Mesothelial cell of epicardium (in vitro differentiated cells): ENCODE measurements at places on chromosomes 7 and 10.

DNA sequence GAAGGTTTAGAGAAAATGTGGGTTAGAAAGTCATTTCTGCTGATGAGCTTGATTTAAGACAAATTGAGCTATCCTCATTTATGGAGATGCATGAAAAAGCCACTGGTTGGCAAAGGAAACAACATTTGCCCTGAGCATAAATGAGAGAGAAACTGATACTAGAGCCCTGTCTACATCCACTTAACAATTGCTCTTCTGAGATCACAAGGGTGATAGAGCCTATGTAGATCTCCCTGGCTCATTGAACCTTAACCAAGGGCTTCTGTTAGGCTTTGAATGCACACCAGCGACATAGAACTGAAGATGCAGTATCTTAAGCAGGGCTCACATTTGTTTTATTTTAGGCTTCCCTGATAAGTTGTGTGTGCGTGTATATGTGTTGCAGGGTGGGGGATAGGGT, 35.0 kb downstream of the GPR141 start:
- H3K4me3 ChIP-seq: no peak overlapping the region

DNA sequence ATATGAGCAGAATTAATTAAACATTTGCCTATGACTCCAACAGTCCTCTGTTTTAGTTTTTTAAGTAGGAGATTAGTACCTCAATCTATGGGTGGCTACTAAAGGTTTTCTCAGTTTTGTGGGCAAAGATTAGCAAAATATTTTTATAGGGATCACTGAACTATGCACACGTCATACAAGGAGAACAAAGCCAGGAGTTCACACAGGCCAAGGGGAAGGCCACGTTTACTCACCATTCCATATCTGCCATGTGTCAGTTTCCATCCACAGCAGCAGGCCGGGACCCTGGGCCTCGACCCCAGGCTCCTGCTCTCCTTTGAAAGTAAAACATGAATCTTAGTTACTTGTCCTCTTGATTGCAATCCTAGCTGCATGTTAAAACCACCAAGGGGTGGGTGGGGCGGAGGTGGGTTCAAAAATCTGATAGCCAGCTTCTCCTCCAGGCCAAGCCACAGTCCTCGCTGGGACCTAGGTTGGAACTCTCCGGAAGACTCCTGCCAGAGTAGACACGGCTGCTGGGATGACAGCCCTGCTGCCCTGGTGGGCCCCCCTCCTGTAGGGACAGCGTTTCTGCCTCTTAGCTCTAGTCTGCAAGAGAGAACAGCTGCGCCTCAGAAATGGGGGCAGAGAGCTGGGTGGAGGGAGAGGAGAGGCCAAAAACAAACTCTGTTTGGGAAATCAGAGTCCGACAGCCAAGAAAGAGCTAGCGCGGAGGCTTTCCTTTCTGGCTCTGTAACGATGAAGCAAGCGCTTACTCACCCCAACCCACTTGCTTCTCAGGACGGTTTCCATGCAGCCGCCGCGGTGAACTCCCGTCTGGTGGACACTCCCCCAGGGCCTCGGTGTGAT, 35.6 kb downstream of the PITRM1 start:
- no peak for DNase-seq
- peaks cover 68% of the 10 kb centered on the region for H3K36me3 ChIP-seq
- peaks cover 9% of the 10 kb centered on the region for H3K4me1 ChIP-seq
- H3K4me3 ChIP-seq: no peak overlapping the region

DNA sequence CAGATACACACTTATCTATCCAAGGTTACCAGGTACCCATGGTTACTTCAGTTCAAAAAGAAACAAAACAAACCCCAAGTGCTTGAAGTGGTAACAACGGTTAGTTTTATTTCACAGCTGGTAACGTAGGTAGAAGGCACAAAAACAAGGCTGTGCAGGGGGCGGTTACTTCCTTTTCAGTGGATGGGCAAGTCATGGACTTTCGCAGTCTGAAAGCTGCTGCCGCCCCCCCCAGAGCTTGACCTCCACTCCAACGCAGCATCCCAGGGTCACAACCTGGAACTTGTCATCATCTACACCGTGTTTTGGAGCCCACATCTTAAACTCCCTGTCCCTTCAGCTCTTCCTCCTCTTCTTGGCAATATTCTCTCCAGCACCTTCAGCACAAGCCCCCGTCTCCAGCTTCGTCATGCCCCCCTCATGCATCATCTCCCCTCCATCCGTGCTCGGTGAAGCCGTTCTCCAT, 181.2 kb upstream of the ITGB1 start:
- H3K27me3 ChIP-seq: no peaks in the 10 kb centered on the region
- no peak for DNase-seq
- no peak overlapping the region for H3K27ac ChIP-seq
- H3K36me3 ChIP-seq: no peaks in the 10 kb centered on the region
- H3K4me1 ChIP-seq: no peaks in the 10 kb centered on the region
- no peak overlapping the region for H3K4me3 ChIP-seq

DNA sequence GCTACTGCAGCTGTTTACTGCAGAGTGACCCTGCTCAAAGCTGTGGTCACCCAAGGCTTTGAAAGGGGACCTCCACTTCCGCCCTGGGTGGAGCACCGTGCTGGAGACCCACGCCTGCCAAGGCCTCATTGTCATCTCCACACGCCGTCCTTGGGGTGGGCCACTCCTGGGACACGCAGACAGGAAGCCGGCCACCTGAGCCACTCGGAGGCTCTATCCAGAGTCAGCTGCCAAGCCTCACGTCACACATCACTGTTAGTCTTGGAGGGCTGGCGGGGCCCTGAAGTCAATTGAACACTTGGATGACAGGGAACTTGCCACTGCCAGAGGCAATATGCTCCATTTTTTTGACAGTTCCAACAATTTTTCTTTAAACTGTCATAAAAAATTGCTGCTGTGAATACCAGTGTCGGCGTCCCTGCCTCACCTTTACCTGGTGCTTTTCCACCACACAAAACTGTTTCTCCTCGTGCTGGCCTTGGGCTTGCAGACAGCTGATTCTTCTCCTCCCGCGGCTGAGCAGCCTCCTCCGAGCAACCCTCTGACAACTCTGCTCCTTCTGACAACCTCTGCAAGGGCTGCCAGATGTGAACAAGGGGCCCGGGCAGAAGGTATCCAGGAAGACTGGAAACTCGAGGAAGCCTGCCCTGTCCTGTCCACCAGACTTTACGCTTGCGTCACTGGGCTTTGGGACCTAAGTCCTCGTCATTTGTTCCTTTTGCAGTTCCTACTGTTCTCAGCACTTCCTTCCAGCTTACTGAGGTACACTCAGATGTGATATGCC, 81.9 kb downstream of the EGFR start:
- H3K36me3 ChIP-seq: no peaks in the 10 kb centered on the region
- peaks cover 52% of the 10 kb centered on the region for H3K4me1 ChIP-seq
- H3K27me3 ChIP-seq: no peaks in the 10 kb centered on the region
- peak overlapping the region; percentile 72 for H3K27ac ChIP-seq
- H3K4me3 ChIP-seq: no peak overlapping the region

- H3K4me1 ChIP-seq: peaks cover 3% of the 10 kb centered on the region
- no peak for DNase-seq
- H3K4me3 ChIP-seq: no peak overlapping the region
- H3K36me3 ChIP-seq: no peaks in the 10 kb centered on the region
- H3K27me3 ChIP-seq: no peaks in the 10 kb centered on the region
These were observed 57.0 kb upstream of the DNAJB6 start for GRCh38 chr7:157279741-157280215.

- DNase-seq: no peak
- no peaks in the 10 kb centered on the region for H3K4me1 ChIP-seq
- peaks cover 7% of the 10 kb centered on the region for H3K27me3 ChIP-seq
- no peaks in the 10 kb centered on the region for H3K36me3 ChIP-seq
- H3K27ac ChIP-seq: no peak overlapping the region
These were observed 430.3 kb downstream of the SORCS1 start for GRCh38 chr10:106734220-106734619.

- no peak overlapping the region for H3K27ac ChIP-seq
- no peak for DNase-seq
- no peaks in the 10 kb centered on the region for H3K27me3 ChIP-seq
- no peak overlapping the region for H3K4me3 ChIP-seq
- peaks cover 83% of the 10 kb centered on the region for H3K36me3 ChIP-seq
- no peaks in the 10 kb centered on the region for H3K4me1 ChIP-seq
These were observed 9.0 kb upstream of the TAS2R3 start for GRCh38 chr7:141754939-141755338.

DNA sequence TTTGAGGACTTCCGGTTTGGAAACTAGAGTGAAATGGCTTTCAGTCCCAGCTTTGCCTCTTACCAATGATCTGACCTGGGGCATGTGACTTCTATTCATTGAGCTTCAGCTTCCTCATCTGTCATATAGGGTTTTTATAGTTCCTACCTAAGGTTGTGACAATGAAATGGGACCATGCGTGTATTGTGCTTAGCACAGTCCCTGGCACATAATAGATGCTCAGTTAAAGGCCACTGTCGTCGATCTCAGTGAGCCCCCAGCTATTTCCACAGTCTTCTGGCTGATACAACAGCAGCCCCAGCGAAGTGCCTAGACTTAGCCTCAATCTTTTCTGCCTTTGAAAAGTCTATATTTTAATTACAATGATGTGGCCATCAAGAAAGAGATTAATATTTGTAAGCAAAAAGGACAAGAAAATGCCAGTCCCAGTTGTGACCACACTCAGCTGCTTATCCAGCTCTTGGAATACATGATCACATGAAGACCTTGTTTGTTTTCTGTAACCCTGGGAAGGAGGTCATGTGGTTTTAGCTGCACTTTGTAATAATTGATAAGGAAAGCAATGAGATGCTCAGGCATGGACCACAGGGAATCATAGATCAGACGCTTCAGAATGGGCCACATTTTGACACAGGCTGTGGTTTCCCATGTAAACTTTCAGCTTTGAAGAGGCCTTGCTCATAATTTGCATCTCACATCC, 44.6 kb downstream of the VWA2 start:
- H3K4me1 ChIP-seq: peaks cover 9% of the 10 kb centered on the region
- DNase-seq: no peak

- peaks cover 9% of the 10 kb centered on the region for H3K4me1 ChIP-seq
- no peak overlapping the region for H3K4me3 ChIP-seq
- H3K36me3 ChIP-seq: no peaks in the 10 kb centered on the region
- no peak for DNase-seq
These were observed 627.9 kb downstream of the SDK1 start for GRCh38 chr7:3928727-3929515.

- H3K27ac ChIP-seq: no peak overlapping the region
- DNase-seq: no peak
- H3K4me3 ChIP-seq: no peak overlapping the region
- H3K4me1 ChIP-seq: peaks cover 15% of the 10 kb centered on the region
- H3K36me3 ChIP-seq: peaks cover 2% of the 10 kb centered on the region
These were observed 69.9 kb upstream of the PTPRZ1 start for GRCh38 chr7:121803039-121803438.

DNA sequence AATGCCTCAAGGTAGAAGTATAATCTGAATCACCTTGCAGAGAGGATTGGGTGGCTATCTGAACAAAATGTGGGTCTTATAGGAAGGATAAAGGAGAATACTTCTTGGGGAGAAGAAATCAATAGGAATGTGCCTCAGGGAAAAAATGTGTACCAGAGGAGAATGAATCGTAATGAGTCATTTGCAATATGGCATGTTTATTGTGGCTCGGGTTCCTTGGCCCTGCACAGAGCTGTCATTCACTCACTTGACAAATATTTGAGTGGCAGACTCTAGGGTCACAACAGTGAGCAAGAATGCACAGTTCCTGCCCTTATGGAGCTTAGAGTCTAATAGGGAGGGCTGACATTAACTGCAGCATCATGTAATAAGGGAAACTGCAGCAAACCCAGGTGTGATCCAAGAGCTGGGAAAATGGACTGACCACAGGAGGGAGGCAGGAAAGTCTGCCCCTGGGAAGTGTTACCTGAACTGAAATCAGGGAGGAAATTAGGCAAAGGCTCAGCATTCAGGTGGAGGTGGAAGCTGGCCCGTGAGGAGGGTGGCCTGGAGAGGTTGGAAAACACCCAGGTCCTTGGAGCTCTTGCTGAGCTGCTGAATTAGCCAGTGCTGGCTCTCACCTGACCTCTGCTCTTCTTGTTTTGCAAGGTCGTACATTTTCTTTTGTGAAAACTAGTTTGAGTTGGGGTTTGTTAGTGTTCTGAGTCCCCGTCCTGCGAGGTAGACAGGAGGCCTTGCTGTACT, 203.9 kb downstream of the FRMD4A start:
- no peak overlapping the region for H3K27ac ChIP-seq
- H3K27me3 ChIP-seq: peaks cover 2% of the 10 kb centered on the region
- H3K4me1 ChIP-seq: no peaks in the 10 kb centered on the region
- no peak for DNase-seq
- H3K36me3 ChIP-seq: no peaks in the 10 kb centered on the region

GRCh38 chr10:94213001-94213530, 149.7 kb downstream of the NOC3L start:
- H3K27me3 ChIP-seq: peaks cover 6% of the 10 kb centered on the region
- H3K27ac ChIP-seq: no peak overlapping the region
- DNase-seq: no peak
- H3K4me3 ChIP-seq: no peak overlapping the region

DNA sequence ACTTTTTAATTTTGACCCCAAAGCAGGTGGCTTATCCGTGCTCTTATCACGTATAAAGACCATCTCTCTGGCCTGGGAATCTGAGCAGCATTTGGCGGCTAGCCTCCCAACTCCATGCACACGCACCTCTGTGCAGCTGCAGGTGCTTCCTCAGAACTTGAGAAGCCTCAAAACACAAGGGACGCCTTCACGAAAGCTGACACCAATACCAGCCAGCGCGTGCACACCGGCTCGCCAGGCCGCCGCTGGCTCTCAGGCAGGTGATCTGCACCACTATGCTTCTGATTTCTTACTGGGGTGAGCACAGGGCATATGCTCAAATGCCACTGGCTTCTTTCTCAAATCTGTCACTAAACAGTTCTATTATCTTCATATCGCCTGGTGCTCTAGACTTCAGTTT, 145.0 kb downstream of the PARD3 start:
- H3K27me3 ChIP-seq: no peaks in the 10 kb centered on the region
- H3K4me3 ChIP-seq: no peak overlapping the region
- no peaks in the 10 kb centered on the region for H3K36me3 ChIP-seq
- peaks cover 42% of the 10 kb centered on the region for H3K4me1 ChIP-seq
- DNase-seq: no peak

- no peak overlapping the region for H3K27ac ChIP-seq
- no peaks in the 10 kb centered on the region for H3K36me3 ChIP-seq
- H3K4me1 ChIP-seq: peaks cover 5% of the 10 kb centered on the region
- H3K27me3 ChIP-seq: peaks cover 9% of the 10 kb centered on the region
- no peak for DNase-seq
These were observed 175.9 kb downstream of the USP6NL start for GRCh38 chr10:11435581-11435981.

- H3K4me3 ChIP-seq: peak overlapping the region; percentile 80
- H3K36me3 ChIP-seq: no peaks in the 10 kb centered on the region
- peak; percentile 41 for DNase-seq
- H3K27me3 ChIP-seq: no peaks in the 10 kb centered on the region
- H3K4me1 ChIP-seq: peaks cover 44% of the 10 kb centered on the region
These were observed 1.6 kb downstream of the AVPI1 start for GRCh38 chr10:97685395-97685958.
